ENCODE measurements at places on chromosomes 12 and 14.

GRCh38 chr12:46209914-46210872 is 58.6 kb downstream of the SLC38A1 start:
- no peak for DNase-seq

DNA sequence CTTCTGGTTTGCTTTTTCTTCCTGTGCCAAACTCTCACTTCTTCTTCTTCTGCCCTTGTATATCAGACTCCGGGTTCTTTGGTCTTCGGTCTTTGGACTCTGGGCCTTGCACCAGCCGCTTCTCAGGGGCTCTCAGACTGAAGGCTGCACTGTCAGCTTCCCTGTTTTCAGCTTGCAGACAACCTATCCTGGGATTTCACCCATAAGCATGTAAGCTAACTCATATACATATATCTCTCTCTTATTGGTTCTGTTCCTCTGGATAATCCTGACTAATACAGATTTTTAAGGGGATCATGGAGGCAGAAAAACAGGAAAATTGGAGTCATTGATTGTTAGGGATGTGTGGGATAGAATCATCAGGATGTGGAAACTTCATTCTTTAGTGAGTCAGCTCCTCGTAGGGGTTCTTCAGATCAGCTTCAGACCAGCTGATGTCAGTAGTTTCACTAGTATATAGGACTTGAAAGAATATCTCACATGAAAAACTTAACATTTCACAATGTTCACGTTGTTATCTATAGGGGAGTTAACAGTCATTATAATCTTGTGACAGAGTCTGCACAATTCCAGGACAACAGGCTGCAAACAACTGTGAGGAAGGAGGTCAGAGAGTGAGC is 102.9 kb downstream of the RASSF9 start:
- DNase-seq = no peak

DNA sequence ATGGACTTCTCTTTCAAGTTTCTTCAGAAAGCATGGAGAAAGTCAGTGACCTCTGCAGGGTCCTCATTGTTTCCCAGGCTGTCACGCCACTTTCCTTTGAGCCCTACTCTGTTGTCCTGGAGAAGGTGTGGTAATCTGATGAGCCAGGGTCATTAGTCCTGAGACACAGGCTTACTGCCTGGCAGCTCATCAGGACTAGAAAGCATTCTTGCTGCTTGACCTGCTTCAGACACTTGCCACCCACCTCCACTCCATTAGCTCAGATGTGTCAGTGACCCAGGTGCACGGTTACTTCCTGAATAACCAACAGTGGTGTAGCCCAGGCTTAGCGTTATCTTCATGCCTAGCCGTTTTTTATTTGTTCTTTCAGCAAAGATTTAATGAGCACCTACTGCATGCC is 93.9 kb downstream of the FGD4 start:
- no peak for DNase-seq

- DNase-seq = no peak
Measured at GRCh38 chr14:69519204-69520100, 34.9 kb downstream of the PLEKHD1 start.

GRCh38 chr12:105613269-105613668 is 282.8 kb downstream of the C12orf75 start:
- no peak for DNase-seq

DNA sequence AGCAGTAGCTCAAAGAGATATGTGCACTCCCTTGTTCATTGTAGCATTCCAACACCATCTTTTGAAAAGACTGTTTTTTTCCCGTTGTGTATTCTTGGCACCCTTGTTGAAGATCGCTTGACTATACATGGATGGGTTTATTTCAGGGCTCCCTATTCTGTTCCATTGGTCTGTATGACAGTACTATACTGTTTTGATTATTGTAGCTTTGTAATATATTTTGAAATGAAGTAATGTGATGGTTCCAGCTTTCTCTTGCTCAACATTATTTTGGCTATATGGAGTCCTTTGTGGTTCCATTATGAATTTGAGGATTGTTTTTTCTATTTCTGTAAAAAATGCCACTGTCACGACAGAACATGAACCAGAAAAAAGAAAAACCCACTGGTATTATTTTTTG is 25.7 kb downstream of the BRMS1L start:
- no peak for DNase-seq

DNA sequence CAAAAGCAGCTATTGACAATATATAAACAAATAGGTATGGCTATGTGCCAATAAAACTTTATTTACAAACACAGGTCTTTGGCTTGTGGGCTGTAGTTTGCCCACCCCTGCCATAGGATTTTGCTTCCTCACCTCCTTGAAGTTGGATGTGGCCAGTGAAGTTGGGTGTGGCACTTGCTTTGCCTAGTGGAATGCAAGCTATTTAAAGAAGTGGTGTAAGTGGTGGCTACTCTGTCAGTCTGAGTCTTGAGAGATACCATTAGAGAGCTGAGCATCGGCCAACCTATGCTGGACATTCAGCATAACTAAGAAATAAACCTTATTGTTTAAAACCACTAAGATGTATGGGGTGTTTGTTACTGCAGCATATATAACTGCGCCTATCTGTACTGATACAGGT is 321.3 kb downstream of the RGS6 start:
- DNase-seq = no peak
